BJ (cell line): ENCODE measurements at places on chromosomes 5 and 9.

- DNase-seq: no peak
These were observed 35.4 kb upstream of the BNIP1 start for GRCh38 chr5:173108914-173109313.

DNA sequence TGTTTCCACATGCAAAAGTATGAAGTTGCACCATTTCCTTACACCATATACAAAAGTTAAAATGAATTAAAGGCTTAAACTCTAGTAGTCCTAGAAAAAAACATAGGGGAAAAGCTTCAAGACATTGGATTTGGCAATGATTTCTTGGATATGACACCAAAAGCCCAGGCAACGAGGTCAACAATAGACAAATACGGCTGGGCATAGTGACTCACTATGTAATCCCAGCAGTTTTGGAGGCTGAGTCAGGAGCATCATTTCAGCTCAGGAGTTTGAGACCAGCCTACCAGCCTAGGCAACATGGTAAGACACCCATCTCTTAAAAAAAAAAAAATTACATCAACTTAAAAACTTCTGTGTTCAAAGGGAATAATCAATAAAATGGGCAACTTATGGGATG is 30.9 kb upstream of the SREK1 start:
- no peak for DNase-seq

DNA sequence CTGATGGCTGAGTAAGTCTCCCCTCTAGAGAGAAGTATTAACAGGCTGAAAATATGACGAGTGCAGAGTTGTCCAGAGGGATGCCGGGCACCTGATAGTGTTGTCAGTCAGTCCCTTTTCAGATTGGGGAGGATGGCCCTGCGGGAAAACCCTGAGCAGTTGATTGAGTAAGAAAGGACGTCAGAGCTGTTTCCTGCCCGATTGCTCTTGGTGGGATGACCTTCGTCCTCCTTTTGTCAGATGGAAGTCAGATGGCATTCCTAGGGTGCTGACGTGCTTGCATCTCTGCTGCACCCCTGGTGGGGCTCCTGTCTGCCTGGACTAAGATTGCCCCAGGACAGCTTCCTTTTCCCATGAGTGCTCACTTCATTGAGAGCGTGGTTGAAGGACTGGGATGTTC is 9.8 kb downstream of the ZNF354B start:
- no peak for DNase-seq

DNA sequence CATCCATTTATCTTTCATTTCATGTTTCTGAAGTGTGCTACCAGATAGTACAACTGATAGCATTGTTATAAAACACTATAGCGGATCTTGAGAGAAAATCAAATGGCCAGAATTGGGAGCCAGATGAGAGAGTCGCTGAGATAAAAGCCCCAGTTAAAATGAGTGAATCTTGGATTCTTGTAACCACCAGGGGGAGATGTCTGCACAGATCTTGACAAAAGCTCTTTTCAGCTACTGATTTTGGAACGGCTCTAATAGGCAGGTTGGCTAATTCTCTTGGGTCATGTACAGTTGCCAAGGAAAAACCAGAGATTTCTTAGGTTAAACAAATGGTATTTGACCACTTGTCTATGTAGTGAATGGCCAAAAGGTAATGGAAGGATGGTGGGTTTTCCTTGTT is 21.7 kb downstream of the F2RL2 start:
- DNase-seq: no peak

DNA sequence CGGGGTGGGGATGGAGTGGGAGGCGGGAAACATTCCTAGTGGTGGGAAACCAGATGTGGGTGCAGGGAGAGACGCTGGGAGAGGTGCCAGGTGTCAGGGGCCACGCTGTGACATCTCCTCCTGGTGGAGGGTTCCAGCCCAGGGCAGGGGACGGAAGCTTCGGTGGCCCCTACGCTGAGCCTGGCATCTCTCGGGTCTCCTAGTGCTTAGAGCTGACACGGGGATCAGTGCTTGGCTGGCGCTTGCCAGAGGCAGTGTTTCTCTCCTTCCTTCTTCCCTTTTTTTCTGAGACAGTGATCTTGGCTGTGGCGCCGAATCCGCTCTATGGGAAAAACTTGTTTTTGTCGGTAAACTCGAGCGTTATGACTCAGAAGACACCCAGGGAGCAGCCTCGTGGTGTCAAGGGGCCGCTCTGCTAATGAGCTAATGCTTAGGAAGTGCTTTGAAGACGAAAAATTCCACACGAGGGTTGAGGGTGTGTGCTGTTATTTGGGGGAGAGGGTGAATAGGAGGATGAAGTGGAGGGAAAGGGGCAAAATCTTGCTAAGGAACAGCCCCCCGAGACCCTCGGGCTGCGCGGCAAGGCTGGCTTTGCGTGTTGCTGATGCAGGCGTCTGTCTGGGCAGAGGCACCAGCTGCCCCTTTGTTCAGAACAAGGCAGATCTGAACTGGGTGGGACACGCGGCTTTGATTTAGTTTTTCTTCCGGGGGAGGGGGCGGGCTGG is 20.4 kb upstream of the IER5L start:
- DNase-seq: no peak

DNA sequence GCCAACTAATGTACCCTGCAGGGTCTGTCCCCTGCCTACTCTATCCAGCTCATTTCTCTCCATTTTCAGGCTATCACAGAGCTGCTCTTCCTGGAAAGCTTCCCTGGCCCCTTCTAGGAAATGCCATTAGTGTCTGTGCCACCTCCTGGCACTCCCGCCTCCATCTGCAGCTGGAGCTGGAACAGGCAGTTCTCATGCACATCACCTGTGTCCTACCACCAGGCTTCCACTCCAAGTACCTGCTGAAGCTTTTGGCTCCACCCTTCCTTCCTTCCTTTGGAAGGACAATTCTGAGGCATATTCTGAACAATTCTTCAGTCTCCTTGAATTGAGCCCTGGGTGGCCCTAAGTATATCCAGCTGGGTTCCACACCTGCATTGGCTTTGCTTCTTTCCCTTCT is 156.2 kb upstream of the ZNF618 start:
- no peak for DNase-seq

GRCh38 chr5:125367702-125368101 is 621.3 kb upstream of the ZNF608 start:
- no peak for DNase-seq

GRCh38 chr9:112337547-112337946 is 4.1 kb upstream of the PTBP3 start:
- DNase-seq: no peak

DNA sequence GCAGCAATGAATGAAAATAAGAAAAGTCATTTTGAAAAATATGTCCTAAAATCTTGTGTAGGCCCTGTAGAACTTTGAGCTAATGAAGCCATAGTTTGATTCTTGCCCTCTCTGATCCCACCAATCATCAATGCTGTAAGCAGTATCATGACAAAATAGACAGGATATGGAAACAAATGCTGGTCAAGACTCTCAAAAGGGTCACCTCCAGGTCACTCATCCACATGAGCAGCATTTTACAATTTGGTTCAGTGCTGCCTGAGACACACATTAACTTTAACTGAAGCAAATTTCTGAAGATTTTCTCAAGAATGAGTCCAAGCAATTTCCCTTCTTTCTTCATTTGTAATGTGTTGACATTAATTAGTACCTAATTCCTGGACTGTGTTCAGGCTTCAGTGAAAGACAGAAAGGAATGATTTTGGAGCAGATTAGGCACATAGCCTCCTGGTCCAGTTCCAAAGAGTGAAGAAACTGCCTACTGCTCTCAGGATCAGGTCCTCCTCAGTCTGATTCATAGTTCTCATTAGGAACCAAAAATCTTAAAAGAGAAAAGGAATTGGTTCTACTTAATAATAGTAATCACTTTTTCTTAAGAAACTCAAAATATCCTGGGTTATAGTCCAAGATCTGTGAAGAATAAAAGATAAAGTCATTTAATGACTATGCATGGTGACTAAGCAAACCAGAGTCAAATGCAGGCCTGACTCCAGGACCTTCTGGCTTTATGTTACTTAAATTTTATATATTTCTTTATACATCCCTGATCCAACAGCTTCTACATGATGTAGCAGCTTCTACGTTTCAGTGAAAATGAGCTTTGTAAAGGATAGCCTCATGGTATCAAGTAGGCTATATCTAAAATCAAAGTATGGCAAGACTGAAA is 192.1 kb upstream of the RGMB start:
- DNase-seq: peak; percentile 79

GRCh38 chr5:68250661-68251298 is 35.2 kb downstream of the PIK3R1 start:
- DNase-seq: no peak

- no peak for DNase-seq
These were observed 71.1 kb downstream of the LPAR1 start for GRCh38 chr9:110967196-110967595.

DNA sequence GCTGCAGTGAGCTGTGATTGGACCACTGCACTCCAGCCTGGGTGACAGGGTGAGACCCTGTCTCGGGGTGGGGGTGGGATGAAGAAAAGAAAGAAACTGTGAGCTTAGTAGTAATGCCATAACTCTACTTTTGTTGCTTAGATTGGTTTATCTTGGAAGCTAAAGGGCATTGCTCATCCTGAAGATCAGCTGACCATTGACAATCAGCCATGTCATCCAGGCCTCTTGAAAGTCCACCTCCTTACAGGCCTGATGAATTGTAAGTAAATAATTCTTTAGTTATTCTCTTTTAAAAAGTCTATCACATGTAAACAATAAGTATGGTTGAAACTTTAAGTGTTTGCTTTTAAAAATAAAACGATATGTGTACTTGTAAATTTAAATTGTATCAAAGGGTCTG is 11.4 kb downstream of the OCLN start:
- DNase-seq: no peak

GRCh38 chr9:36018891-36019720 is 17.6 kb upstream of the RECK start:
- DNase-seq: peak; percentile 40

GRCh38 chr9:124834591-124834990 is 18.7 kb upstream of the WDR38 start:
- no peak for DNase-seq

GRCh38 chr9:6616951-6617602 is 28.5 kb downstream of the GLDC start:
- no peak for DNase-seq

DNA sequence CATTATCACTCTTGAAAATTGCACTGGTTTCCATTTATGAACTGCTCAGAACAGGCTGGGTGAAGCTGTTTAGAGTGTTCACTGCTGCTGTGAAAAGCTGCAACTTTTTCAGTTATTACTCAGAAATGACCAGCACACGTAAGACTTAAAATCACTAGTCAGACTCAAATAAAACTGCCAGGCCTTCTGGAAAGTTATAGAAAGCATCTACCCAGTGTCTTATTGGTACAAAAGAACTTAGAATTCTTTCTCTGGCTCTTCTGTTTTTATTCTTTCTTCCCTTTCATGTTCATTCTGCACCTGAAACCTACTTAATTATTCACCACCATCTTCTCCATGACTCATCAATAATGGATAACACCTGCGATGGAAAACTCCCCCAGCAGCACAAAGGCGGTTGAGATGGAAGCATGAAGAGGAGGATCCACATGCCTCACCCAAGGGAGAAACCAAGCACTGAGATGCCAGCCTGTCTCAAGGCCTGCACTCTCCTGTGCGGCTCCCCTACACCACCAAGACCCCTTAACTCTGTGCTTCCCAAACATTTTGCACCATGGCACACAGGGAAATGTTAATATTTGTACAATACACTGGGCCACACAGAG is 171.9 kb downstream of the ENTREP1 start:
- no peak for DNase-seq

GRCh38 chr5:170302653-170303501 is 5.3 kb upstream of the LCP2 start:
- no peak for DNase-seq

GRCh38 chr9:116115761-116116353 is 37.7 kb upstream of the PAPPA start:
- peak; percentile 31 for DNase-seq

GRCh38 chr9:19371942-19372341 is 8.1 kb downstream of the RPS6 start:
- no peak for DNase-seq

GRCh38 chr5:76570153-76570552 is 53.0 kb downstream of the F2RL2 start:
- no peak for DNase-seq

- DNase-seq: peak; percentile 62
These were observed 146.2 kb upstream of the RASA1 start for GRCh38 chr5:87121304-87122150.

DNA sequence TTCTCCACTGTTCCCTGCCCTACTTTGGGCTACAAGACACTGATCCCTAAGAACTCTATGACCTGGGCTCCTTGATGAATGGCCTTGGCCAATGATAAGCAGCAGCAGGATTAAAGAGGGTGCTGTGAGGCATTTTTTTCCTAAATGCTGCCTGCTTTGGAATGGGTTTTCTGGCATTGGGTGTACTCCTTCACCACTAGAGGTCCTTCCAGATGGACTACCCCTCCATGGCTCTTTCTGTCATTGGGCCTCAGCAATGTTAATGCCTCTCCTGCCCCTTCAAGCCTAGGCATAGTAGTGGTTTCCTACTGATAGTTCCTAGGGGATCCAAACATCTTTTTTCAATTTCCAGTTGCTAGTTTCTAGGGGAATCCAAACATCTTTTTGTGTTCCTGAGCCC is 319.3 kb upstream of the RPS23 start:
- no peak for DNase-seq

GRCh38 chr5:40478766-40479165 is 200.9 kb upstream of the PTGER4 start:
- DNase-seq: no peak

DNA sequence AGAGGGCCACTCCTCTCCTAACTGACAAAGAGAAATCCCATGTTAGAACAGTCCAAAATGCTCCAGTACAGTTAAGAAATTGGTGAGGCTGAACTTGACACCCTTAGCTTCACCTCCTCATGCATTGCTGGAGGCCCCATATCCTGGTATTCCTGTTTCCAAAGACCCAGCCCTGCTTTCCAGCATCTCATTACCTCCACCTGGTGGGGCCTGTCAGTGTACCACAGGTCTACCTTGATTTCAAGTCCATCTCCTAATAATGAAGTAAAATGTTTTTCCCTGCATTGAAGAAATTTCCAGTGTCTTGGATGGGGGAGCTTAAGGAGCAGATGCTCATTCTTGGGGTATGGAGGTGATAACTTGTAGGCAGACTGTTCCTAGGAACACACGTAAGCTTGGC is 70.6 kb upstream of the S1PR3 start:
- no peak for DNase-seq

DNA sequence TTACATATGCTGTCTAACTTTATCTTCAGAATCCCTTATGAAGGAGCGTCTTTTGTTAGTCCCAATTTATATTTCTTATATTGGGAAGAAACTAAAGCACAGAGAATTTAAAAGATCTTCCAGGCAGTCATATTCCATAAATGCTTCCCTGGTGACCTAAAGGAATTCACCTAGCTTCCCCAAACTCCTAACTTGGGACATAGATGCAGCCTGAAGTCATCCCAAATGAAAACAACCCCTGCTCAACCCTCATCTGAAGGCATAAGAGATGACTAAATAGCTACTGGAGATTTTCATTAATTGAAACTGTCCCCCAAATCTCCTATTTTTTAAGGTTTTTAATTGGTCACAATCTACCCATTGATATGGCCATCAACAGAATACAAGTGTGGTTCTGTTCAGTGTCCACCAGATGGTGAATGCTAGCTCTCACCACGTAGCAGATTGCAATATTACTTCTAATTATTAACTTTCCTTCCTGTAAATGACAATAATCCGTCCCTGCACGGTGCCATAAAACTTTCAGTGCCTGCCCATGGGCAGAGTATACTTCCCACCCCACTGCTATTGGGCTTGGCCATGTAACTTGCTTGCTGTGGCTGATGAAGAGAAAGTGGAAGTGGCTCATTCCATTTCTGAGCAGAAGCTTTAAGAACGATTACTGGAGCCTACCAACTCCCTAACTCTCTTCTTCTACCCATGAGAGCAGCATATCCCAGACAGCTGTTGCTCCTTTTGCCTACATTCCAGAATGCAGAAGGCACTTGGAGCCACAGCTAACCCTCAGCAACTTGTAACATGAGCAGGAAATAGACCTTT is 18.7 kb downstream of the PRUNE2 start:
- no peak for DNase-seq
